HEK293T (cell line): ENCODE measurements at places on chromosomes 1 and 21.

DNA sequence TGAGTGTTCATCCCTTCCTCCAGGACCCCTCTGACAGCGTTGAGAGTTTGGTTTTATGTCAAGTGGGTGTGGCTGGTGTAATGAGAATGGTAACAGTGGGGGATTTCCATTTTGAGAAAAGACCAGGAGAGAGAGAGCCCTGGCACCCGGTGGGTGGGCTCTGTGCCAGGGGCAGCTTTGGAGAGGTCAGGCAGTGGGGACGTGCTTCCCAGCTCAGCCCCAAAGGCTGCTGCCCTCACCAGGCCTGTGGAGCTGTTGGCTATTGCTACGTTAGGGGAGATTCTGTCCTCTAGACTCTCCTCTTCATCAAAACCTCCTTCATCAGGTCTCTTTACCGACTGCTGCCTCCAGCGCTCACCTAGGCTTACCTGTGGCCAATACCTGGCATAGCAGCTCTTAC lies 176.3 kb downstream of the PTPRU start:
- DNase-seq: no peak

DNA sequence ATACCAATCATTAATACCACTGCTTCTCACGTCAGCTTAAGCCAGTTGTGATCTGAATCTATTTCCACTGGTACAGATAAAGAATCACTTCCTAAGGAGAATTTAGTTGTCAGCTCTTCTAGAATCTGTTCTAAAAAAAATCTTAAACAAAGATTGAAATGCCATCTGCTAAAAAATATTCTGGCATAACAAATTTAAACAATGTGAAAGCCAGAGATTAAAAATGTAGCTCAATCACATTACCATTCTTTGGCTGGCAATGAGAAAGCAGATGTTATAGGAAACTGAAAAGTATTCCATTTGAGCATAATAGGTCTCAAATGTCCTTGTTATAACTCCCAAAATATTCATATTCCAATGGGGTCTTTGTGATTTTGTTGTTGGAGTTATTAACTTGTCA lies 21.7 kb upstream of the LRRC8B start:
- no peak for DNase-seq

DNA sequence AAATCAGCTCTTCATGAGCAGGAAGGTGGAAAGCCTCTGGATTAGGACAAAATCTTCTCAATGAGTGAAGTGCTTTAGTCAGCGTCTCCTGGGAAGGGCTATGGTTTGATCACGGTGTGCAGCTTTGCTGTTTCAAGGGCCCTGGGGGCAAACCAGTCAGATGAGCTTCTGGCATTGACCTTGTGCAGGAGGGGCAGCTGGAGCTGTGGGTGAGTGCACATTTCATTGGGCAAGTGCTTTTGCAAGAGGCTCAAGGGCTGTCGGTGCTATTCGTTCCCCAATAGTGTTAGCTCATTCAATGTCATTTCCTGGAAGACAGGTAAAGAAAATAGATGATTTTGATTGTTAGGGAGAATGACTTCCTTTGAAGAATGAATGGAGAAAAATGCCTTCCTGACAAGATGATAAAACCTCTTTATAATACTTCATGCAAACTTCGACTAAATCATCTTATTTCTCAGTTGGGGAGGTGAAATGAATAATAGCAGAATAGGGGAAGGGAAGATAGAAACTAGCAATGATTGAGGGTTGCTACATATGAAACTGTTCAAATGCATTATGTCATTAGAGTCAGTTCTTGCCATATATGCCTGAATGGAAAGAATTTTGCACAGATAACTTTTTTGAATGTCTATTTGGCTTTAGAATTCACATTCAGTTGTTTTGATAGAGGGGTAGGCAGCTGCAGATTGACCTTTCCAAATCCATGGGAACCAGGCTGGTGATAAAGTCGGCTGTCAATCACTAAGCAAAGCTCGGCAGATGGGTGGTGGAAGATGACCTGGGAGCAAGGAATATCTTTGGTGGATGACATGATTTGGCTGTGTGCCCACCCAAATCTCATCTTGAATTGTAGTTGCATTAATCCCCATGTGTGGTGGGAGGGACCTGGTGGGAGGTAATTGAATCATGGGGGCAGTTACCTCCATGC lies 12.9 kb upstream of the DISC1 start:
- DNase-seq: no peak

DNA sequence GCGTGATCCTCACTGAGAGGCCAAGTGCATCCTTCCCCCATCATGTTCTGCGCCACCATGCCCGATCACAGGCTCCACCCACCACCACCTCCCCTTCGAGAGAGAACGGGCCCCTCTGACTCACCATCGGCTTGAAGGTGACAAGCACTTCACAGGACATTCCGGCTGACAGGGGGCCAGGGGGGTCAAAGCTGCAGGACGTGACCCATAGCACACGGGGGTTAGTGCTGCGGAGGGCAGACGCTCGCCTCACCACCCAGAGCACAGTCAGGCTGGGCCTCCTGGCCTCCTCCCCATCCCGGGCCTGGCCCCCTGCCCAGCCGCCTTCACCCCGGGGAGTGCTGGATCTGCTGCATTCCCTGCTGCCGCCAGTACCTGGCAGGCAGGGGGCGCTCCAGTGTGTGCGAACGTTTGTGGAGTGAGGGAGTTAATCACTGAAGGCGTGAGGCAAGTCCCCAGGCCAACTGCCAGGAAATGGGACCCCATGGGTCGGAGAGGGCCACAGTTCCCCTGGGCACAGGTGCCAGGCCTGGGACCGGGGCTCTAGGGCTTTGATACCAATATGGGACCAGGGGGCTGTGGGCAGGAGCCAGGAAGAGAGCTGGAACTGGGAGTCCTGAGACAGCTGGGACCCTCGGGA lies 40.9 kb upstream of the TMEM52 start:
- peak; percentile 93 for DNase-seq

DNA sequence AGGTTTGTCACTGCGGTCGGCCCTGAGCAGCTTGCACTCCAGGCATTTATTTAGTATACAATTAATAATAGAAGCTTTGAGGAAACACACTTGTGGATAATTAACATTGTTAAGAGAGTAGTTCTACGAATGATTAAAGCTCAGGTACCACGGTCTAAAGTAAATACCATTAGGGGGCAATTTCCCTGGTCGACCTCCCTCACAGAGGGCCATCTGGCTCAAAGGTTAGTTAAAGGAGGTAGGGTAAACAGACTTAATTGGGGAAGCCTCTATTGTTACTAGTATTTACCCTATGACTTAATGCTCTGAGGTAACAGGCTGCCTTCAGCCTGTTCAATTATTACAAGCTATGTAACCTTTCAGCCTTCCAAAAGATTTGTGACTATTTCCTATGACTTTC lies 122.3 kb upstream of the SLC44A3 start:
- DNase-seq: no peak

DNA sequence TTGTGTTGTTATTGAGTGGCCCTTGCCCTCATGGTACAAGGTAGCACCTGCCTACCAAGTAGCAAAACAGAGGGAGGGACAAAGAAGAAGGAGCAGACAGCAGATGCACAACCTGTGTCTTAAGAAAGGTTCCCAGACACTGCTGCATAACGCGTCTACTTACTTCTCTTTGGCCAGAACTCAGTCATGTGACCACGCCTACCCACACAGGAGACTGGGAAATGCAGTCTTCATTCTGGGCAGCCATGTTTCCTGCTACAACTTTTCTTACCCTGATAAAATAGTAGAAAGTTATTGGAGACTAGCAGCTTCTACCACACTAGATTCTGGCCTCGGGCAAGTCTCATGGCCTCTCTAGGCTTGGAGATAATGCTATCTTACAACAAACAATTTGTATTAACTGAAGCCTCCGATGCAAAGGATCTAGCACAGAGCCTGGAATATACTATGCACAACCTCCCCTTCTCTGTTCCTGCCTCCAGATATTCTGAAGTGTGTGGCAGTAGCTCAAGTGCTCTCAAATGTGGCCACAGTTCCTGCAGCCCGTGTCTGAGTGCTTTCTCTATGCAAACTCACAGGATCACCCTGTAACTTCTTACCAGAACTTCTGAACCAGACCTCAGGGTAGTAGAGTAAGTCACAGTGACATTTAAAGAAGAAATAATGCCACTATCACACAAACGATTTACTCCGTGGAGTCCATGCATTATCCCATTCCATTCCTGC lies 34.1 kb upstream of the BTG2 start:
- peak; percentile 57 for DNase-seq

DNA sequence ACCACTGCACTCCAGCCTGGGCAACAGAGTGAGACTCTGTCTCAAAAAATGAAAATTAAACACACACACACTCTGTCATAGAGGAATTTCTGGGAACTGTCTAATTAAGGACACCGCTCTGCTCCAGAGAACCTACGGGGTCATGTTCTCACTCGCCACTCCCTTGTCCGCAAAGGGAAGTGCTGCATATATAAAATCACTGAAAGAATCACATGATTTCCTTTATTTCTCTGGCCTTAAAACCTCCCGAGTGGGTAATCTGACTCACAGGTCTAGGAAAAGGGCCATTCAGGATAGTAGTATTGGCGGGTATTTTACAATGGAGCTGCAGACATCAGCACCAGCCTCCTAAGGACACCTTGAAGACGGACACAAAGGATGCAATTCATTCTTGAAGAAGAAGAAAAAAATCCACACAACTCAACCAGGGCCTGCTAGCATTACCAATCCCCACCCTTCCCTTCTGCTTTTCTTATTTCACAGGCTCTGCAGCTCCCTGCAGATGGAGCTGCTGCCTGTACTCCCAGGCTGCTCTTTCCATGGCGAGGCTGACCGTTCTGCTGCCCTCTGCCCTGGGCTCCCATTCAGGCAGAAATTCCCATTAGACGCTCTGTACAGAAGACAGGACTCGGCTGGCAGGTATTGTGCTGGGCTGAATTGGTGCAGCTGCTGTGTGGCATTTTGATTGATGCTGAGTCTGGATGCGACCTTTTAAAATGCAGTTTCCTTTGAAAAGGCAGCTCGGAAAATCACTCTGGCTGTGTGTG lies 53.3 kb upstream of the FAM89A start:
- DNase-seq: no peak

DNA sequence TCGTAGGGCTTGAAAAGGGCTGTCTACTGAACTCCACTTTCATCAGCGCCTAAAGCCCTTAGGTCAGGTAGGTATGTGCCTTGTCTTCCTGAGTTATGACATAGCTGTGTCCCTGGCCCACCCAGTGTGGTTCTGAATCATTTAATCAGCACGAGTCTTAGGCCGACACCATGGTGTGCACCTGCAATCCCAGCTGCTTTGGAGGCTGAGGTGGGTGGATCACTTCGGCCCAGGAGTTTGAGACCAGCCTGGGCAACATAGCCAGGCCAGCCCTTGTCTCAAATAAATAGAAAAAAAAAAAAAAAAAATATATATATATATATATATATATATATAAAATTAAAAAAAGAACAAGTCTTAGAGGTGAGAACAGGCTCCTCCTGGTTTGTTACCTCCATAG lies 15.8 kb downstream of the LRRC71 start:
- DNase-seq: no peak

DNA sequence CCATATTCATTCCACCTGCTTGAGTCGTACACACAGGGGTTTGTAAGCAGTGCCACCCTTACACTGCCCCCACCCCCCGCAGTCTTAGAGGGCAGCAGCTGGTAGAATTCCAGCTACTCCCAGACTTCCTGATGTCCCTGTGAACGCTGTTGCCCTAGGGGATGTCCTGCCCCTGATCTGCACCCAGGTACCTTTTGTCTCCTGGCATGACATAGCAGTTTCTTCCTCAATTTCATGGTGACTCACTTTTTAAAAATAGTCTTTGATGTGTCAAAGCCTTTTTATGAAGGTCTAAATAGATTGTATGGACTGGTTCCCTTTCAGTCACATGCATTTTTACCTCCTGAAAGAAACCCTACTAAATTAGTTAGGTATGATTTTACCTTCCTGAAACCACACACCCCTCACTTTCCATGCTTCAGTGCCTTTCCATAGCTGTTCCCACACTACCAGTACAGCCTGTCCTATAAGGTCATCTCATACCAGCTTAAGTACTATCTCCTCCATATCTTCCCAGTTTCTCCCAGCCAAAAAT lies 76.4 kb downstream of the ST3GAL3 start:
- DNase-seq: no peak

GRCh38 chr1:228198977-228199590 lies 8.8 kb upstream of the OBSCN start:
- DNase-seq: no peak

DNA sequence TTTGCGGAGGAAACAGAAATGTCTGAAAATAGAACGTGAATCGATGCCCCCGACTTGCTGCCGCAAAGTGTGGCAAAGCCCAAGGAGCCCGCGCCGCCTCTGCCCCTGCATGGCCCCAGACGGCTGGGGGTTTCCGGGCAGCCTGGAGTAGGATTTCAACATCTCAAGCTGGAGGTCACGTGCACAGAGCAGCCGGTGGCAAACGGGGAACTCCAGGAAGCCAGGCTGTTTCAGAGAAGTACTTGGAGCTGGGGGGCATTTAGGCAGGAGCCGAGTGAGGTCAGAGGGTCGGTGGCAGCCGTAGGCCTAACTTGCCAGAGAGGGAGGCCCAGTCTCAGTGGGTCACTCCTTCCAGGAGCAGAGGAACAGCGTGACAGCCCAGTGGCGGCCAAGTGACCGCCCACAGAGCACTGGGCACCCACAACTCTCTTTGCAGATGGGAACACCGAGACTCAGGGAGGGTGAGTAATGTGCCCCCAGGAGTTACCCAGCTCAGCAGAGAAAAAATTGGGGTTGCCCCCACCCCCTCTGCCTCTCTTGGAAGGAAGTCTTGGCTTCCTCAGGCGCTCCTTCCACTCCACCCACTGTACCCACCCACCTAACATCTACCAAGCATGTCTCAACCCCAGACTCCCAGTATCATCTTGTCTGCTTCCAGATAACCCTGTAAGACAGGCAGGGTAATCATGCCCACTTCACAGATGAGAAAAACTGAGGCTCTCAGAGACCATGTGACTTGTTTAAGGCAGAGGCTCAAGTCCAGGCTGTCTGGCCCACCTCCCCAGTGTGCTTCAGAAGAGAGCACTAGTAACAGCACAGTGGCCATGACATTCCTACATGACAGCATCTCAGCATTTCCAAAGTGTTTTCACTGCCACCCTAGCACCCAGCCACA lies 179.4 kb downstream of the HIVEP3 start:
- DNase-seq: no peak

DNA sequence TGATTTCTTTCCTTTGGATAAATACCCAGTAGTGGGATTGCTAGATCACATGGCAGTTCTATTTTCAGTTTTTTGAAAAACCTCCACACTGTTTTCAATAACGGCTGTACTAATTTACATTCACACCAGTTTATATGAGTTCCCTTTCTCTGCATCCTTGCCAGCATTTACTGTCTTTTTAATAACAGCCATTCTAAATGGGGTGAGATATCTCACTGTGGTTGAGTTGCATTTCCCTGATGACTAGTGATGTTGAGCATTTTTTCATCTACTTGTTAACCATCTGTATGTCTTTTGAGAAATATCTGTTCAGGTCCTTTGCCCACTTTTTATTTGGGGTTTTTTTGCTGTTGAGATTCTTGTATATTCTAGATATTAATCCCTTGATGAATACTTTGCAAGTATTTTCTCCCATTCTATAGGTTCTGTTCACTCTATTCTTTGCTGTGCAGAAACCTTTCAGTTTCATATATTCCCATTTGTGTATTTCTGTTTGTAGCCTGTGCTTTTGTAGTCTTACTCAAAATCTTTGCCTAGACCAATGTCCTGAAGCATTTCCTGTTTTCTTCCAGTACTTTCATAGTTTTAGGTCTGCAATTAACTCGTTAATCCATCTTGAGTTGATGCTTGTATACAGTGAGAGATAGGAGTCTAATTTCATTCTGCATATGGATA lies 7.3 kb downstream of the HENMT1 start:
- DNase-seq: no peak

GRCh38 chr1:204544321-204544720 lies 28.1 kb downstream of the MDM4 start:
- no peak for DNase-seq

GRCh38 chr1:38256072-38256471 lies 209.5 kb upstream of the POU3F1 start:
- no peak for DNase-seq

GRCh38 chr1:201251411-201251810 lies 31.9 kb upstream of the PKP1 start:
- DNase-seq: no peak
